Activated CD4-positive, CD25-positive, alpha-beta regulatory T cell treated with anti-CD3 and anti-CD28 coated beads, Interleukin-2, amount 50 U/mL, for 72 hours (primary cell): ENCODE measurements at places on chromosomes 7 and 10.

- DNase-seq, result no peak
Observed at GRCh38 chr7:17915168-17915567, 25.1 kb downstream of the SNX13 start.

DNA sequence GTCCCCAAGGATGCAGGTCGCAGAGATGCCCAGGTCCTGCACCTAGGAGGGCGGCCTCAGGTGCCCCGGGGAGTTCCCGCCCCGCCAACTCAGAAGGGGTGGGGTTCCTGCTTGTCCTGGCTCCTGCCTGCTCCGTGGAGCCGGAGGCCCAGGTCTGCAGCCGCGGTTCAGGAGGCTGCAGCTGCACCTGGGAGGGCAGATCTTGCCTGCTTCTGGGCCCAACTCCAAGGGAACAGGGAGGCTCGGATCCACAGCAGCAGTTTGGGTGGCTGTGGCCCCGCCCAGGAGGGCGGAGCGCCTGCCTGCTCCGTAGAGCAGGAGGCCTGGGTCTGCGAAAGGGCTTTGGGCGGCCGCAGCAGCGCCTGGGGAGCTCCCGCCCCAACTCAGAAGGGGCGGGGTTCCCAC is 108.2 kb upstream of the EGR2 start:
- DNase-seq, result no peak

GRCh38 chr10:9515922-9516321 is 1461.4 kb downstream of the GATA3 start:
- no peak for DNase-seq

- no peak for DNase-seq
Observed at GRCh38 chr10:132239126-132240031, 52.6 kb downstream of the DPYSL4 start.

GRCh38 chr10:132544744-132545658 is 7.4 kb downstream of the INPP5A start:
- DNase-seq, result peak; percentile 17

DNA sequence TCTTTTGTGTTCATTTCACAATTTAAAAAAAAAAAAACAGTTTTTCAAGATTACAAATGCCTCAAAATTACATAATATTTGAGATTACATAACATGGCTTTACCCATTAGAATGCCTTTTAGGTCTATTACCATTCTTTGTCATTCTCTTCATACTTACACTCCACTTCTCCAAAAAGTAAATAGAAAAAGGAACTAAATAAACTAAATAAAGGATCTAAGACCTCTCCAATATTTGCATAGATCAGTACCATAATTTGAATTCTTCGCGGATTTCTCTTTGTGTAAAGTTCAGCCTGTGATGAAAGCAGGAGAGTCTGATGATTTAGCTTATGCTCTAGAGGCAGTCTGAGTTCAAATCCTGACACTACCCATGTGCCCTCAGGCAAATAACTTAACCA is 56.4 kb upstream of the C1GALT1 start:
- no peak for DNase-seq

DNA sequence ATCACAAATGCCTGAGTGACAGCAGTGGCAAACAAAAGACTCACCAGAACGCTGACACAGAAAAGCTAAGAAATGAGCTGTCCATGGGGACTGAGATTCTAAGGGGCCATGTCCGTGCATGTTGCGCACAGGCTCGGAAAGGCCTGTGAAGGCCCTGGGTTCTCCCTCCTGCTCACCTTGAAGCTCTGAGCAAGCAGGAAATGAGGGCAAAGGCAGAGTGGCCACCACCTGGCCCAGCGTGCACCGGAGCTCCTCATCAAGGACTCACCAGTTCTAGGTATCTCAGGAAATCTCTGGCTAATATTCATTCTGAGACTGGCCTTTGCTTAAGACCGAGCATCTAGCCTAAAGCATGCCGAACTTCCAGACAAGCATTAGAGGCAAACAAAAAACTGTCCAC is 52.7 kb downstream of the MAD1L1 start:
- DNase-seq, result no peak
